Sciatic nerve (tissue), 2 donors: ENCODE measurements at places on chromosomes 12 and 14. TPM values are rescaled to one million over a fixed set of nuclear protein-coding genes. Genes with fewer than 3 reads are reported as not detected.

GRCh38 chr14:85413836-85414526 lies 116.0 kb upstream of the FLRT2 start:
- no peak for DNase-seq

DNA sequence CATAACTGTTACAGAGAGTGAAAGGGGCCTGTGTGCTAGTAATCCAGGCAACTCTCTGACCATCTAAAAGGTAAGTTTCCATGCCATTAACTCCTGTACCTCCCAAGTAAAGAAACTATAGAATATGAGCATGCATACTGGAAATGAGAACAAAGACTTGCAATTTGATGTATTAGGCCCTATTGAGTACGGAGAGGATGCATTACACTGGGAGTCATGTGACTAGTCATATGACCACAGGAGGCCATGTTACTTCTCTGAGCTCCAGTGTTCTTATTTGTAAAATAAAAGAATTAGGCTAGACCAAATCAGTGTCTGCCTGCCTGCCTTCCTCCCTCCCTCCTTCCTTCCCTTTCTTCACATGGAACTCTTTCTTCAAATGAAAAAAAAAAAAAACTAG lies 440.1 kb upstream of the CCDC196 start:
- DNase-seq, result no peak

Gene CLEC12A
- 2.0 TPM for total RNA-seq

Gene MGAT4C
- total RNA-seq, result 0.71 TPM

Gene SIX6
- total RNA-seq, result not detected
